ENCODE measurements at places on chromosomes 7 and 10.
A peak's percentile ranks its signal among the peaks of the same experiment; 100 is the strongest.

DNA sequence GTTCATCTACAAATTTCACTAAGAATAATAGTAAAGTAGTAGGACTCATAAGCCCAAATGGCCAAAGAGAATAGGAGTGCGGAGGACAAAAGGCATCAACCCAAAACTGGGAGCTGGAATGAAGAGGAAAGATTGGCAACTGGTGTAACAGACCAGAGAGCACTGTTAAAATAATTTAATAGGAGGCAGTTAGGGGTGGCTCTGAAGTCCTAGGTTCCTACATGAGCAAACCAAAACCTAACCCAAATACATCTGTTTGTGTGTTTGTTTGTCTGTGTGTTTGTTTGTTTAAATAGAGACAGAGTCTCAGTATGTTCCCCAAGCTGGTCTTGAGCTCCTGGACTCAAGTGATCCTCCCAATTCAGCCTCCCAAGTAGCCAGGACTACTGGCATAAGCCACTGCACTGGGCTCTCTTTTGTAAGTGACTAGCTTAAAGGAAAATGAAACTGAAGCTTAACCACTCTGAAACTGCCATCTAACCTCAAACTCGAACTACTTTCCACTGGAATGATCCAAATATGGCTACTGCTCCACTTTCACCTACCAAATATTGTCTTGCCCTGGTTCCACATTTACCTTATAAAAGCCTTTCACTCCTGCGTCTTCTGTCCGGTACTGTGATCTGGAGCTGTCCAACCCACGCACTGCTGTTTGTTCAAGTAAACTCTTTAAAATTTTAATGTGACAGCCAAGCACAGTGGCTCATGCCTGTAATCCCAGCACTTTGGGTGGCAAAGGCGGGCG lies 94.9 kb downstream of the AKR1D1 start:
- H3K4me3 ChIP-seq: no peak overlapping the region
- H3K36me3 ChIP-seq: no peaks in the 10 kb centered on the region
- DNase-seq: no peak
- no peaks in the 10 kb centered on the region for H3K27me3 ChIP-seq
- H3K27ac ChIP-seq: no peak overlapping the region
- H3K4me1 ChIP-seq: peaks cover 2% of the 10 kb centered on the region

- H3K27me3 ChIP-seq: no peaks in the 10 kb centered on the region
- no peaks in the 10 kb centered on the region for H3K4me1 ChIP-seq
- no peaks in the 10 kb centered on the region for H3K36me3 ChIP-seq
- H3K4me3 ChIP-seq: no peak overlapping the region
These were observed 961.5 kb downstream of the PCDH15 start for GRCh38 chr10:53839440-53840039.

GRCh38 chr10:18594574-18595156 lies 56.7 kb downstream of the NSUN6 start:
- no peaks in the 10 kb centered on the region for H3K36me3 ChIP-seq
- no peaks in the 10 kb centered on the region for H3K4me1 ChIP-seq
- peak; percentile 3 for DNase-seq
- H3K4me3 ChIP-seq: no peak overlapping the region
- no peaks in the 10 kb centered on the region for H3K27me3 ChIP-seq
- H3K27ac ChIP-seq: no peak overlapping the region

DNA sequence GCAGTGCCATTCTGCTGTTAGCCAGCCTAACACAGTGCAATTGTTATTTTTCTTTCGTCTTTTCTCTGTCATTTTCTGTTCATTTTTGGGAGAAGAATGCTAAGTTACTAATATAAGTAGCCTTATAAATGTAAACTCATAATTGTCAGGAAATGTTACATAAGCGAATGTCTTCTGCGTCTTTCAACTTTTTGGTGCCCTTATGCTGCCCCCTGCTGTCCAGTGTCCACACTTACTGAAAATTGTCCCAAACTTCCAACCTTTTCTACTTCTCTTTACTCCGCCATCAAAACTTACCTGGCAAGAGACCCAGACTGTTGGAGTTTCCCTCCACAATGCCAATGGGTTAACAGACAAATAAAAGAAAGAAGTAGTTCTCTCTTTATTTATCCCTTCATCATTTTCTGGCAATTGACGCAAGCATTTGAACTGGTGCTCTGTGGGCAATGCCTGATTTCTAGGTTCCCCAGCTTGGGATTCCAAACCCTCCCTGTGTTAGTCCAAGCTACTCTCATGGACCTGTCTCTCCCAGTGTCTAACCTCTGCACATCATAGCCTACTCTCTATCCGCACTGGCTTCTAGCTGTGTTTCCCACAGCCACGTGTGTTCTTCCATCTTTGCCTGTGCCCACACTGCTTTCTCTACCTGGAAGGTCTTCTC lies 21.0 kb upstream of the EPC1 start:
- peak; percentile 75 for DNase-seq
- H3K27ac ChIP-seq: peak overlapping the region; percentile 19
- H3K4me1 ChIP-seq: peaks cover 35% of the 10 kb centered on the region
- peaks cover 13% of the 10 kb centered on the region for H3K36me3 ChIP-seq
- no peaks in the 10 kb centered on the region for H3K27me3 ChIP-seq

DNA sequence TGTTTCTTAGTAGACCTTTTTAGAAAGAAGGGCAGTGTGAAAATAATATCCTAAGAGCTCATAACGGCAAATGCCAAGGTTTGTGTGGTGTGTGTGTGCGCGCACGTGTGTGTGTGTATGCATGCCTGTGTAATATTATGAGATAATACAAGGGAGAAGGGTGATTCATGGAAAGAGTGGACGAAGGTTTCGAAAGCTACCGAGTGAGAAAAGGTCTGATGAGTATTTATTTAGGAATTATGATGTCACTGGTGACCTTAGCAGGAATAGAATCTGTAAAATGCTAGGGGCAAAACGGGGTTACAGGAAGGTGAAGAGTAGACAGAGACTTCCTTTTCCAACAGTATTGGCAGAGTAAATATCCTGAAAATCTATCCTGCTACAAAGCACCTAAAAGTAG lies 107.3 kb downstream of the AHR start:
- H3K4me1 ChIP-seq: peaks cover 2% of the 10 kb centered on the region
- no peak for DNase-seq
- no peak overlapping the region for H3K27ac ChIP-seq

Data from T-cell (primary cell).